G401 (cell line): ENCODE measurements at places on chromosomes 4 and X.

- no peak for DNase-seq
Measured at GRCh38 chr4:83358410-83358809, 23.8 kb upstream of the HPSE start.

DNA sequence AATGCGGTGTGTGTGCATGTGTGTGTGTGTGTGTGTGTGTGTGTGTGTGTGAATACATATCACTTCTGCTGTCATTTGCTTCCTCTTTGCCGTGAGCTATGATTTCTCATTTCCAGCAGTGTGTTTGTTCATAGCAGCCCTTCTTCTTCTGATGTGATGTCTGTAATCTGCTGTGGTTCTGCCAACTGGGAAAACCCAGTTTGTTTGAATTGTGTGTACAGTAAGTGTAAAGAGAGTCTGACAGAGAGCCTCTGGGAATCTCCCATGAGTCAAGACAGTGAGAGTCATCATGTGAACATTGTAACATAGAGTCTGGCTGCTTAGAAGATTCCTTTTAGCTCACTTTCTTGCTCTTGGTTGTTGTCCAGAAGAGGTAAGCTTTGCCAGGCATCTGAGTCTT, 8.4 kb upstream of the NWD2 start:
- DNase-seq: no peak

- DNase-seq: no peak
Measured at GRCh38 chr4:22900876-22901275, 208.1 kb downstream of the GBA3 start.

DNA sequence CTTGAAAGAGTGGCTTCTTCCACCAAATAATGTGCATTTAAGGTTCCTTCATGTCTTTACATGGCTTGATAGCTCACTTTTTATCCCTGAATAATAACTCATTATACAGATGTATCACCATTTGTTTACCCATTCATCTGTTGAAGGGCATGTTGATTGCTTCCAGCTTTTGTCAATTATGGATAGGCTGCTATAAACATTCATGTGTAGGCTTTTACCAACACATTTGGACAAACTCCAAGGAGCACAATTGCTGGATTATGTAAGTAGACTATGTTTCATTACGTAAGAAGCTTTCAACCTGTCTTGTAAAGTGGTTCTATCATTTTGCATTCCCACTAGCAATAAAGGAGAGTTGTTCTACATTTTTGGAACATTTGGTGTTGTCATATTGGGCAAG, 2637.0 kb downstream of the PCDH7 start:
- no peak for DNase-seq
